ENCODE measurements at places on chromosomes 7 and 10.

DNA sequence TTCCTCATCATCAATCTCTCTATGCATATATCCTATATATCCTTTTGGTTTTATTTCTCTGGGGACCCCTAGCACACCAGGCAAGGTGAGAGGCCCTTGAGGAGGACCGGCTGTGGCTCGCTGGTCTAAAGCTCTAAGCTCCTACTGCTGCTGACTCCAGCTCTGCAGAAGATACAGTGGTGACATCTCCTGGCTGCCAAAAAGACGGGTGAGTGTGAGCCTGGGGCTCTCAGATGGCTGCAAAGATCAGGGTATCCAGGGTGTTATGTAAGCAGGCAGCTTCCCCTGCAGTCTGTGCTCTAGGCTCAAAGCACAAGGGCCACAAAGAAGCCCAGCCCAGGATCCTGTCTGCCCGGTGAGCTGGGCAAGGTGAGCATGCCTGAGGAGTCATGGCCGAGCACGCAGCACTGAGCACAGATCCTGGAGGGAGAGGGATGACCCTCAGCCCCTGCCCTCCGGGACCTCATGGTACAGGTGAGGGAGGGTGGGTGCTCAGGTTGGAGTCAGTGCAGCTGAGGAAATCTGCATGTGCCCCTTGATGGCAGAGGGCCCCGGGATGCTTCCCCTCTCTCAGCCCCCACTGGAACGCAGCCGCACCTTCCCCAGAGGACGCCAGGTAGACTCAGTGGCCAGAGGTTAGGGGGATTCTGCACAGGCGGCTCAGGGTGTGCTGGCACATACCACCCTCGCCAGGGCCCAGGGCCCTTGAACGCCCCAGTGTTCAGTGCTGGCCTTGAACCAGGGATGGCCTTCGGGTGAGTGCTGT is 95.4 kb upstream of the INSIG1 start:
- no peak for DNase-seq

GRCh38 chr10:78889536-78890063 is 179.2 kb upstream of the ZMIZ1 start:
- no peak for DNase-seq

DNA sequence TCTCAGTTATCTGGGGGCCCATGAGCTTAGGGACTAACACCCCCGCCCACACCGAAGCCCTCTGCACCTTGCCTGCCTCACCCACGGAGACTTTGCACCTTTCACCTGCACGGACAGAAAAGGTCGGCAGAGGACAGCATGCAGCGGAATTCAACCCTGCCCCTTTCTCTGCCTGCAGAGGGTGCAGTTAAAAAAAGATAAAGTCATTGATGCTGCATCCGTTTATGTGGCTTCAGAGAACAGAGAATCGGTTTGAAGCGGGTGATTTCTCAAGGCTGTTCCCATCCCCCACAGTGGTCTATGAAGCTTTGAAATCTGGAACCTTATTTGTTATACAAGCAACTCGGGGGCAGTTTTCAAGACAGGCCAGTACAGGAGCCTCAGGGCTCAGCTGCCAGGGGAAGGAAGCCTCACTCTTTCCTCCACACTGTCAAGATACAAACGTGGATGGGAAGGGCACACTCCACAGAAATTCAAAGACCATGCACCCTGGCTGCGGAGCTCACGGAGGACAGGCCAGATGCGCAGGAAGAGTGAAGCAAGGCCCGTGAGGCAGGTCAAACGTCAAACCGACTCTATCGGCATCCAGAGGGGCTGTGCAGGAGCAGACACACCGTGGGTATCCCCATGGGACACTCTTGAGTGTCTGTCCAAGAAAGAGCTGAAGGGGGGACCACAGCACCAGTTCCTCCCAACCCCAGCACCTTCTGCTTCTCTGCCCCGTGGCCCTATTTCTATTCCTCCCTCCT is 66.3 kb downstream of the INSIG1 start:
- no peak for DNase-seq

GRCh38 chr7:139767561-139767982 is 10.2 kb downstream of the HIPK2 start:
- DNase-seq, result no peak

DNA sequence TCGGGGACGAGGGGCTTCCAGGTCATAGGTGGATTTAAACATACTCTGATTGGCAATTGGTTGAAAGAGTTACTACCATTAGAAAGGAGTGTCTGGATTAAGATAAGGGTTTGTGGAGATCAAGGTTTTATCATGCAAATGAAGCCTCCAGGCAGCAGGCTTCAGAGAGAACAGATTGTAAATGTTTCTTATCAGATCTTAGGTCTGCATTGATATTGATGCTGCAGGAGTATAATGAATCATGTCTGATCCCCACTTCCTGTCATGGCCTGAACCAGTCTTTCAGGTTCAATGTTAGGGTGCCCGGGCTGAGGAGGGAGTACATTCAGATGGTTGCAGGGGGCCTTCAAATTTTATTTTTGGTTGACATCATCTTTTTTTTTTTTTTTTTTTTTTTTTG is 51.4 kb downstream of the SH3PXD2A start:
- DNase-seq, result no peak

DNA sequence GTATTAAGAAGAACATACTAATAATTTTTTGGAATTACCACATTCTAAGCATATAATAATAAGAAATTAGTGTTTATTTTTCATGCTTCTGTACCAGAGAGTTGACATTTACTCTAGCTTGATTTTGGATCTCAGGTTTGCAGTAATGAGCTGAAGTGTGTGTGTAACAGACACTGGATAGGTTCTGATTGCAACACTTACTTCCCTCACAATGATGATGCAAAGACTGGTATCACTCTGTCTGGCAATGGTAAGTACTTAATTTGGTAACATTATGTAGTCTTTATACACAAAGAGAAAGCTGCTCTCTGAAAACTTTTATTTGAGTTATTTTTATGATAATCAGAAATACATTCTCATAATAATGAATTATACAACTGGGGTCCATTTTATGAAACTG is 54.1 kb downstream of the SRI start:
- DNase-seq, result no peak

GRCh38 chr10:91908337-91909116 is 759 bp downstream of the FGFBP3 start:
- DNase-seq, result peak; percentile 59

- no peak for DNase-seq
These were observed 2.0 kb downstream of the STAMBPL1 start for GRCh38 chr10:88881922-88882645.

DNA sequence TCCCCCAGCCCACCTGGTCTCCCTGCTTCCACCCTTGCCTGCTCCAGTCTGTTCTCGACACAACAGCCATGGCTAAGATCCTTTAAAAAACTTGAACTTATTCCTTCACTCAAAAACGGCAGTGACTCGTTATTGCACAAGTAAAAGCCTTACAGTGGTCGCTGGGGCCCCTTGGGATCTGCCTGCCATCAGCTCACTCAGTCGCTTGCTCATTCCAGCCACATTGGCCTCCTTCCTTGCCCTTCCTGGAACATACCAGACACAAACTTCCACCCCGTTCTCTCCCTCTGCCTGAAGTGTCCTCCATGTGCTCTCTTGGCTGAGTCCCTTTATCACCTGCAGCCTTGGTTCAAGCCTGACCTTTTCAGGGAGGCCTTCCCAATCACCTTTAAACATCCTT is 4.7 kb downstream of the CCNY start:
- DNase-seq, result no peak

- no peak for DNase-seq
These were observed 102.1 kb upstream of the FAM13C start for GRCh38 chr10:59464483-59464882.

GRCh38 chr7:82348251-82348650 is 95.3 kb downstream of the CACNA2D1 start:
- no peak for DNase-seq

DNA sequence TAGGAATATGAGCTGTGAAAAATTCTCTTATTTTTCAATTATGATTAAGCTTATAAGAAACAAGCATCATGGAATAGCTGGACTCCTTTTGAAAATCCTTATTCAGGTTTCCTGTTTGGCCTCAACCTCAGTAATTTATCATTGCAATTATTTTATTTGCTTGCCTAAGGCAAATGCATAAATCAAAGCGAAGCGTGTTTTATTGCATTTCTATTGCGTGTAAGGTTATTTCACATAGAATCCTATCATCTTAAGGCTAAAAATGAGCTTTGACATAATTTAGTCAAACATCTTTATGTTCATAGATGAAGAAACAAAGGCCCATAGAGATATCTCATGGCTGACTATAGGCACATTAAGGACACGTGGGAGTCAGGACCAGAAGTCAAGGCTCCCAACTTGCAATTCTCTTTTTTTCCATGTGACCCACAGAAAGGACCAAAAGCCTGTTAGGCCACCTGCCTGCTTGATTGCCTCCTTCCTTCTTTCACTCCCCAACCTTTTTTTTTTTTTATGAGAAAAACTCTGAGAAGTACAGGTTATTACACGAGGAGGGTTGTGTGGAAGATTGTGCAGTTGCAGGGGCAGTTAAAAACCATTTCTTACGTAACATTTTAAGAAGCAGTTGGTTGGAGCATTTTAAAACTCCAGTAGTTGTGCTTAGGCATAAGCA is 261.0 kb downstream of the HDAC9 start:
- no peak for DNase-seq

- DNase-seq, result no peak
These were observed 23.5 kb downstream of the WDFY4 start for GRCh38 chr10:48708144-48708543.

DNA sequence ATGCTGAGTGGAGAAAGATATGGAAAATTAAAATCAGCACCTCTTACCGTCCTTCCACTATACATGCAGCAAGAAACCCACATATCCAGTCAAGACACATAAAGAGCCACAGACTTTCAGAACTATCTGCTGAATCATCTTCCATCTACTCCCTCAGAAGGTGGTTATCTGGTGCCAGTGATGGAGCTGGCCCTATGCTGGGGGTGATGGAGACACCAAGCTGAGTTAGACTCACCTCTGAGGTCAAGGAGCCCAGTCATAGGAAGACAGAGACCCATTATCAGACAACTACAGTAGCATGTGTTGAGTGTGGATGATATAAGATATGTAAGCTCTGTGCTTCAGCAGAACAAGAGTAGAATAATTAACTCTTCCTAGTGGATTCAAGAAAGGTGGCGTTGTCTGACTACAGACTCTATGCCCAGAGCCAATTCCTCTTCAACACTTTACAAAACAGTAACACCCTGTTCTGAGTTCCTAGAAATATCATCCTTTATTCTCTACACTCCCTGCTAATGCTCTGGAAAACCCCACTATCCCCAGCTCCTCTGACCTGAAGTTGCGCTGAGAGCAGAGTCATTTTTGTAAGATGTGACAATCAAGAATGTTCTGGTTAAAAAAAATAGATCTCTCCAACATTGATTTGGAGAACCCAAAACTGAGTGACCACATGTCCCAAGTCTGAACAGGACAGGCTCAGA is 14.3 kb downstream of the CYP3A5 start:
- no peak for DNase-seq

GRCh38 chr10:14953424-14954000 is 384 bp downstream of the DCLRE1C start:
- DNase-seq, result no peak

GRCh38 chr7:126398851-126399529 is 853.8 kb downstream of the GRM8 start:
- DNase-seq, result no peak

DNA sequence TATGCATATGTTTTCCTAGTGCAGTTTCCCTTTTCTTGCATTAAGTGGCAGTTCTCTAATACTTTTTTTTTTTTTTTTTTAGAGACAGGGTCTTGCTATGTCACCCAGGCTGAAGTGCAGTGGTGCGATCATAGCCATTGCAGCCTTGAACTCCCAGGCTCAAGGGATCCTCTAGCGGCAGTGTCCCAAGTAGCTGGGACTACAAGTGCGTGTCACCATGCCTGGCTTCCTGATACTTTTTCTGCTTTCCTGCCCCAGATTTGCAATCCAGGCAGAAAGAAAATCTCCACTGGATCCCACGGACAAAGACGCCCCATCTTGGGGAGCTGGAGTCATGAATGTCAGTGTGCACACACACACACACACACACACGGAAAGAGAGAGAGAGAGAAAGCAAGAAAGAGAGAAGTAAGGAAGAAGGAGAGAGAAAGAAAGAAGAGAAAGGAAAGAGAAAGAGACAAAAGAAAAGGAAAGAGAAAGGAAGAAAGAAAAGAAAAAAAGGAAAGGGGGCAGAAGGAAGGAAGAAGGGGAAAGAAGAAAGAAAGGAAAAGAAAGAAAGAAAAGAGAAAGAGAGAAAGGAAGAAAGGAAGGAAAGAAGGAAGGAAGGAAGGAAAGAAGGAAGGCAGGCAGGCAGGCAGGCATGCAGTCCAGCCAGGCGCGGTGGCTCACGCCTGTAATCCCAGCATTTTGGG is 37.5 kb upstream of the OCM2 start:
- no peak for DNase-seq

DNA sequence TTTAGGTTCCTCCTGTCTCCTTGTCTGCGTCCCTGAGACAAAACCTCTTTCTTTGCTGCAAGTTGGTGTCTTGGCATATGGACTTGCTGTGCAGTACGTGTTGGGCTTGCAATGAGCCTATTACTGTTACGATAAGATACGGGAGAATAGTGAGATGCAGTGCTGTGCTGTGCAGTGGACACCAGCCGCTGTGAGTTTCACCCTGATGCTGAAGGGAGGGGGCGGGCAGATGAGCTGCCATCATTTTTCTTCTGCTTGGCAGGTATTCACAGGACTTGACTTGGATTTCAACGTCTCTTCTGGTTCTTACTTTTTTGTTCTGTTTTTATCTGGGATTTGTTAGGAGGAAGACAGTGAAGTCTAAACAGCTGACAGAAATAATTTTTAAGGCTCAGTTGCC is 257.1 kb upstream of the PITRM1 start:
- DNase-seq, result no peak

GRCh38 chr7:105218939-105219770 is 169.6 kb downstream of the SRPK2 start:
- no peak for DNase-seq

DNA sequence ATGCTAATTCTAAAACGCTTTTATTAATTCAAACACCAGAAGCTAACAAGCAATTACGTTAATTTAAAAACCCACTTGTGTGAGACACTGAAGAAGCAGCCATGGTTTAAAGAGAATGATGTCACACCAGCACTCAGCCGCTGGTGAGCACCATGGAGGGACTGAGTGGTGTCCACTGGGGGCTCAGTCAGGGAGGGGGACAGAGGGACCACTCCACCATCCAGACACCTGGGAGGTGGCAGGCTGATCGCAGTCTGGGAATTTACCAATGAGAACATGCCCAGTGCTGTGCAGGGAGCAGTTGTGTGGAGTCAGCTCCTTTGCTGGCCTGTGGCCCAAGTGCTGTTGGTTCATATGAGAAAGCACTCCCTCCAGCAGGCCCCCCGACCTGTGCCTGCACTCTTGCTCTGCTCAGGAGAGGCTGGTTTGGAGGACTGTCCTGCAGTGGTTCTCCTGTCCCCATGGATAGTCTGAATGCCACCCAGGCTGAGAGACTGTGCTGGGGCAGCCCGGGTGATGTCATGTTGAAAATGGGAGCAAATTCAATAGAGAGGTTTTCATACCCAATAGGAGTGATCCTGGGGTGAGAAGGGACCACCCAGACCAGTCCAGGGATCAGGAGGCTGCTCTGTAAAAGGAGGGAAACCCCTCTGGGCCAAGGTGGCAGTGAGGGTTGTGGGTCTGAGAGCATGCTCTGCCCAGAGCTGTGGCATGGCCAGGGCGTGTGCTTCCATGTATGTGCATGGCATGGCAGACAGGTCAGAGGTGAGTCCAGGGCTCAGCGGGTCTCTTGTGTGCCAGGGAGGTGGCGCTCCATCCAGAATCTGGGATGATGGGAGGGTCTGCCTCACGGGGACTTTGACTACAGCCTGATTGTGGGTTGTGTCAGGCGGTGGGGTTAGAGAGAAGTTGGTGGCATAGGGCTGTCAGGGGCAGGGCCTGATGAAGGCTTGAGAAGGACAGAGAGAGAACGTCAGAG is 12.7 kb downstream of the ADCY1 start:
- DNase-seq, result no peak
